ENCODE measurements at places on chromosomes 4 and X.

GRCh38 chr4:23667659-23668058, 222.2 kb downstream of the PPARGC1A start:
- DNase-seq, result no peak

DNA sequence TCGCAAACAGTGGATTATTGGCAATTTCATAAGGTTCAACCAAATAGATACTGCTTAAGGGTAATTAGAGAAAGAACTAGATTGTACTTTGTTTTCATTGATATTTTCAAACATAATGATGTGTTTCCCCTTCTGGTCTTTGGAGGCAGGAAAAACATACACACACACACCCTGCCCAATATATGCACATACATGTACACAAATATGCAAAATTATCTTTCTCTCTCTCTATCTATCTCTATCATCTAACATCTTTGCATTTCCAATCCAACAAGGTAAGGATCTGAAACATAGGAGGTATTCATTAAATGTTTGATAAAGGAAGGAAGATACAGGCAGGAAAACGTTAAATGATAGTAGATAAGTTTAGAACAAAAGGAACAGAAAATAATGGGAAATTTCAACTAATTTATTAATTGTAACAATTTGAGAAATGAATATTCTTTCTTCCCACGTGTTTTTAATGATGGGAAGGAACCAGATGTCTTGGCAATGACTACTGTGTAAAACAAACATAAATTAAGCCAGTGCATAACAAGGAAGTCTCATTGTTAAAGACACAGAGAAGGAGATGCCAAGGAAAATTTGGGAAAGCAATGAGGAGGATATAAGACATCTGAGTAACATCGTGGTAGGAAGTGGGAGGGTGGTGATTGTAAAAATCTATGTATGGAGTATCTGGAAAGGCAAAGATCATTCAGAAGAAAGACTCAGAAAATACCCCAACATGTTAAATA, 532.1 kb downstream of the GBA3 start:
- no peak for DNase-seq

- DNase-seq, result no peak
These were observed 15.1 kb downstream of the TRAPPC2 start for GRCh38 chrX:13719192-13719856.

DNA sequence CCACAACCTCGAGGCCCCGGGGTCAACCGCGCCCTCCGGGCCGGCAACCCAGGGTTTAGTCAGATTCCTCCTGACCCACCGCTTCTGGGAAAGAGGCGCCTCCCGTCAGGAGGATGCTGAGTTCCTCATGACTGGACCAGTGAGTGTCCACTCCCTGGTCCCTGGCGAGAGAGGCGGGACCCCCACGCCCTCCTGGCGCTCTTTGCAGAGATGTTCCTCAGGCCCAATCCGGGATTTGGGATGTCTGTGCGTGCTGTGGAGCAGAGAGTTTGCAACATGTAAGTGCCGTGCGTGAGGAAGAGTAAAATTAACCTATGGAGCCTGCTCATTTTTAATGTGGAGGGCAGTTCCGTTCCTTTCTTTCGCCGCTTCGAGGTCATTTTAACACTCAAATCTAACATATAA, 824 bp upstream of the UGDH start:
- DNase-seq, result peak; percentile 77

DNA sequence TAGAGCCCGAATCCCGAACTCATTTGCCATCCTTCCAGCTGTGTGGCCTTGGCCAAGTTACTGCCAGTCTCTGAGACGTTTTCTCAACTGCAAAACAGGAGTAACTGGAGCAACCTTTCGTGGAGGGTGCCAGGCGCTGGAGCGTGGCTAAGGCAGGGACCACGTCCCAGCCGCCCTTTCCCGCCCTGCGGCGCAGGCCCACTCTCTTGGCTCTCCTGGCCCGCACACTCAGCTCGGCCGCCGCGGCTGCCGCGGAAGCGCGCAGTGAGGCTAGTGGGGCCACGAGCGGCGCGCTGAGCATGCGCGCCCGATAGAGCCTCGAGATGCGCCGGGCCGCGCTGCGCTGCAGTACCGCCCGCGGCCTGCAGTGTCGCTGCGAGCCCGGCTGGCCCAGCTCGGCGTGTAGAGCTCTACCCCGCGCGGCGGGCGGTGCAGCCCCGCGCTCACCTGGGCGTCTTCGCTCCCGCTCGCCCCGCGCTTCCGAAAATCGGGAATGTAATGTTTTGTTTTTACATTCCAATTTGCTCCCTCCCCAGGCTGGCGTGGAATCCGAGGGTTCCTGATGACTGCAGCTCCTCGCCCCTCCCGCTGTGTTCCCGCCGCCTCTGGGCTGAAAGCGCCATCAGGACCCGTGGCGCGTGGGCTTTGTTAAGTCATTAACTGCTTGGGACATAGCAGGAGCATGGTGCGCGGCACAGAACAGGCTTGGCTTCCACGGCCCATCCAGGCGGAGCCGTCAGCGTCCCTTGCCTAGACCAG, 4.0 kb upstream of the ZNF518B start:
- DNase-seq, result peak; percentile 24

- no peak for DNase-seq
These were observed 22.8 kb upstream of the ASMTL start for GRCh38 chrX:1475481-1475880.

DNA sequence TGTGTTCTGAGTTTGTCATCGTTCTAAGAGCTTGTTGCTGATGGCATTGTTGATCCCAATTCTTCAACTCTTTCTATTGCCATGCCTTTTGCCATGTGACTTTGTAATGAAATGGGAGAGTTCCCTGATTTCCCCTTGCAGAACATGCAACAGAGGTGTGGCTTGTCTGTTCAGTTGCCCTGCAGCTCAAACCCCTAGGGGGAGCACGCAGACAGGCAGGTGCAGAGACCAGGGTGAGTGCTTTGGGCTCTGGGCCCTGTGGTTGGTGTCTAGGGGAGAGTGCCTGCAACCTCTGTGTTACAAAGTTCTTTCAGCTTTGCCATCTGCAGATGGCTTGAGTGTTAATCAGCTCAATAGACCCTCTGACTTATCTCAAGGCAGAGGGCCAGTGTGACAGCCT, 332.7 kb downstream of the MID1IP1 start:
- DNase-seq, result no peak

DNA sequence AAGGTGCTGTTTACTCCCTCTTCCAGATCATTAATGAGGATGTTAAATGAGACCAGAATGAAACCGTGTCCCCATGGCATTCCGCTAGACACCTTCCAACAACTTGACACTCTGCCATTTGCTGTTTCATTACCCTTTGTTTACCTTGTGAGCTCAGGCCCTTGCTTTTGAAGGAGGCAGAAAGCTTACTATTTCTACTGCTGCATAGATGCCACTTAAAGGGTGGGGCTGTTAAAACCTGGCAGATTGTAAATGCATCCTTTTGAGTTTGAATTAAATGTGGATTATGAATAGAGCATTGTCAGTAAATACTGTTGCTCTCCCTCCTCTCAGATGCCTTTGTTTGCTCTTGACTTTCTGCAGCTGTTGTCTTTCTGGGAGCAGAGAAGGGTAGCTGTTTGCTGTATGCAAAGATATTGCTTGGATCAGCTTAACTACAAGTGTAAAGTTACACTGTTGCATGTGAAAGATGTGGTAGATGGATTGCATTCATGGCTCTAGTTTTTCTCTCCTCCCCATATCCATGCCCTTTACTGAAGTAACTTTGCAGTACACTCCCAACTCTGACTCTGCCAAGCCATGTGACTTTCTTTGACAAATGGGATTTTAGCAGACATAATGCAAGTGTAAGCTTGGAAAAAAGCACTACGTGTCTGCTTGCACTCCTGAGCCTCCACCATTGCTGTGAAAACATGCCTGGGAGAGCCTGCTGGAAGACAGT, 75.0 kb upstream of the DHX15 start:
- DNase-seq, result no peak
